ENCODE measurements at places on chromosomes 12 and 14.
A peak's percentile ranks its signal among the peaks of the same experiment; 100 is the strongest.

DNA sequence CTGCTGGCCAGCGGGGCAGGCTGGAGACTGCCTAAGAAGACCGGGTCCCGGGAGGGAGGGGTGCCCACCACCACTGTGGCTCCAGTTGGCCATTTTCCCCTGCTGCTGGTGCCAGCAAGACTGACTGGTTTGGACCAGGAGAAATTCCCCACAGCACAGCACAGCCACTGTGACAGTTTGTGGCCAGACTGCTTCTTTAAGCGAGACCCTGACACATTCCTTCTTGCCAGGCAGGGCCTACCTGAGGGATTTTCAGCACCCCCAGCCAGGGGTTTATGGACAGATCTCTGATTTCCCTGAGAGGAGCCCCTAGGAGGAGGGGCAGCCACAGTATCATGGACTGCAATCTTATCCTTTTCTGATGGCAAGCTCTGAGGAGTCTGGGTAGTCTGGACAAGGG is 15.5 kb downstream of the GLIPR1L1 start:
- DNase-seq: no peak

GRCh38 chr12:32027684-32028365 is 68.6 kb downstream of the RESF1 start:
- DNase-seq: no peak

DNA sequence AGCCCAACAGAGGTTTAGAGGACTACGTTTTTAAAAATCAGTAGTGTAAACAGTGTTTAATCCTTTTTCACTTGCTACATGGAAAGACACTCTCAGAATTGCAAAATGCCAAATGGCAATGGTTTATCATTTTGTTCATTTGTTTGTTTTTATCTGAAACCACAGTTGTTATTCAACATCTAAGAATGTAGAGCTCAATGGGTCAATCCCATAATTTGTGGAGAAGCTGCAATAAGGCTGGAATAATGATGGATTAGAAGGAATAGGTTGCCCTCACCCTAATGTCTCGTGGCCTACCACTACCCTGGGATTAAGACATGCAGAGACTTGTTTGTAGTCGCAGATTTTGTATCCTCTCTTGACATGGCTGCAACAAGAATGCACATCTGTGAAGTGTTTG is 115.7 kb downstream of the LLPH start:
- no peak for DNase-seq

DNA sequence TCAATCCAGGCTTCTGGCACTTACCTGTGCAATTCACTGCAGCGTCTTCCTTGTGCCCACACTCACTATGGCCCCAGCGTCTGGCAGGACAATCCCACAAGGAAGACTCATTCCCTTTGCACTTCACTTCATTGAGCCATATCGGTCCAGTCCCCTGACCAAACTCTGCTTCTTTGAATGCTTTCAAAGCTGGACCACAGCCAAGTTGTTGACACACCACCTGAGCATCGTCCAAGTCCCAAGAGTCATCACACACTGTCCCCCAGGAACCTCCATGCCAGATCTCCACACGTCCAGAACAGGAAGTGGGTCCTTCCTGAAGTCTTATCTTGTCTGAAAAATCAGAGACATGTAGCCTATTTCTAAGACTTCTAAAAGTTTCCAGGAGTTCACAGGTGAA is 20.2 kb downstream of the CD163 start:
- no peak for DNase-seq

GRCh38 chr14:21098076-21098891 is at the start of gene ZNF219:
Gene ZNF219, minus strand, starts transcription at chr14:21098655. Its CDS starts 5,064 bp downstream, at chr14:21093591.
- peak; percentile 50 for DNase-seq

Data from T-helper 22 cell (primary cell).